ENCODE measurements at places on chromosomes 6 and 20.

DNA sequence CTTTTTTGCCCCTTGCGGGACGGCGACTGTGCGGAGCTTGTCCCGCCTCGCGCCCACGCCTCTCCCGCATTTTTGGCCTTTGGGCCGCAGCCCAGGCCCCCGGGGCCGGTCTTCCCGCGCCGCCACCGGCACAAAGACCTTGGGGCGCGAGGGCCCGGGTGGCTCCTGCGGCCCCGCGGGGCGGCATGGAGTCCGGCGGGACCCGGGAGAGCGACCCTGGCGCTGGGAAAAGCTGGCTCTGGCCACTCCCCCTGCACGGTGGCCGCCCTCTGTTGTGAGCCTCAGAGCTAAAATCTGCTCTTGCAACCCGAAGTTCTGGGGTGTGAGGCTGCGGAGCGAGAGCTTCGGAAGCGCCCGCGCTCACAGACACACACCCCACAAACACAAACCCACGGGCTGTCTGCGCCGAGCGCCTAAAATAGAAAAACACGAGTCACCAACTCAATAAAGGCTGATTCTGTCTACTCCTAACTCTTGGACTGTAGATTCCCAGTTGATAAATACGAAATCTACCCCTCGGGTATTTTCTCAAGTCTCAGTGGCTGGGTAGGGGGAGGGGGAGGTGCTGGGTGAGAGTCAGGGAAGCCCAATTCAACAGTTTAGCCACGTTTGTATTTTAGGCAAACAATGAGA, 496 bp upstream of the BEND3 start:
- DNase-seq = peak; percentile 40

DNA sequence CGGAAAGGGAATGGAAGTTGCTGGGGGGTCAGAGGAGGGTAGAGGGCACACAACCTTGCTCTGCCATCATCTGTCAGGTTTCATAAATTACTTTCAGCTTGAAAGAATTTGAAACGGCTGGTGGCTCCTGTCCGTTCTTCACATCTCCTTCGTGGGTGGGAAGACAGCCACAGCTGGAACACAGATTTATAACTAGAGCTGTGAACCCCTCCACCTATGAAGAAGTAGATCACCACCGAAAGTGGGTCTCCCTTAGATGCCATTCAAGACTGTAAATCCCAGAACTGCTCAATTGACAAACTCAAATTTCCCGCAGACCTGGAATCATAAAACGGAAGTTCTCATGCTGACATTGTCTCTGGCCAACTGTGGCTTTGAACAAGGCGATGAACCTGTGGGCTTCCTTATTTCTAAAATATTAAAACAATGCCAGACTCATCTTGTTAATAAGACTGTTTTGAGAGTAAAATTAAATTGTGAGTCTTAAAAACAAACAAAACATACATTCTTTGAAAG, 65.3 kb downstream of the BTBD3 start:
- DNase-seq = no peak

DNA sequence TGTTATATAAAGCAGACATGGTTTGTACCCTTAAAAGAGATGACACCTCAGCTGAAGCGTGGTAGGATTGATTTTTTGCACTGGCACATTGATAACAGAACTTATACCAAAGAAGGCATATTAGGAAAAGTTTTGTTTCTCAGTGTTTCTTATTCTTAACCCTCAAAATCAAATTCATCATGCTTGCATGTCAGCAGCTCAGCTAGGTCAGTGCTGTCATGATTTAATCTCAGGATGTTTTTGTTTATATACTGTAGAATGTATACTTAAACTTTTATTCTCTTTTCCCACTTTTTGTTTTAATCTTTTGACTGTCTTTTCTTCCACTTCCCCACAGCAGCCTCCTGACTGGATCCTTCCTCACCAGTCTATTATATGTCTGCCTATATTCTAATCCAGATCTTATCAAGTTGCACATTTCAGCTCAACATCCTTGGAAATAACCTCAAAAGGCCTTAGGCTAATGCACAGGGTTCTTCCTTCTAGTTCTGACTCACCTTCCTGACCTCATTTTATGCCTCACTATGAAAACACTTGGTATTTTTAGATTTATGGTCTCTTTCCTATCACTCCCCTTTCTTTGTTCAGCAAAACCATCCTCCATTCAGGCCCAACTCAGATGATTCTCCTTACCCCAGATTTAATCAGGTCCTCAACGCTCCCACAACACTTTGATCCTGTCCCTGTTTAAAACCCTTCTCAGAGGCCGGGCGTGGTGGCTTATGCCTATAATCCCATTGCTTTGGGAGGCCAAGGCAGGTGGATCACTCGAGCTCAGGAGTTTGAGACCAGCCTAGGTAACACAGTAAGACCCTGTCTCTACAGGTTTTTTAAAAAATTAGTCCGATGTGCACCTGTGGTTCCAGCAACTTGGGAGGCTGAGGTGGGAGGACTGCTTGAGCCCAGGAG, 7.2 kb downstream of the HEBP2 start:
- DNase-seq = no peak

DNA sequence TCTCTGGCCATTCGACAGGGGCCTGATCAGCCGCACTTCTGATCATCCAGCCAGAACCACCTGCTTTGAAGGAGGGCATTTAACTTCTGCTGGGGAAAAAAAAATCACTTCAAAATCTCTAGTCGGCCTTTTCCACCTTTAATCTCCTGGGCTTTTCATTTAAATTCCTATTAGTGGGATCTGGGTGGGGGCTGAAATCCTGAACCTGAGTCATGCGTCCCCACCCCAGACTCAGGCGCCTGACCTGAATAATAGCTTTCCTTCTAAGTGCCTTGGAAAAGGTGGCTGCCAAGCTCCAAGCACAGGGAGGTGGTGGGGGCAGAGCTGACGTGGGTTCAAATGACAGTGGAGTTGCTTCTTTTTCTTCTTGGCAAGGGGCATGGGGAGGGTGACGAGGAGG, 246.0 kb upstream of the EXOC2 start:
- DNase-seq = no peak

DNA sequence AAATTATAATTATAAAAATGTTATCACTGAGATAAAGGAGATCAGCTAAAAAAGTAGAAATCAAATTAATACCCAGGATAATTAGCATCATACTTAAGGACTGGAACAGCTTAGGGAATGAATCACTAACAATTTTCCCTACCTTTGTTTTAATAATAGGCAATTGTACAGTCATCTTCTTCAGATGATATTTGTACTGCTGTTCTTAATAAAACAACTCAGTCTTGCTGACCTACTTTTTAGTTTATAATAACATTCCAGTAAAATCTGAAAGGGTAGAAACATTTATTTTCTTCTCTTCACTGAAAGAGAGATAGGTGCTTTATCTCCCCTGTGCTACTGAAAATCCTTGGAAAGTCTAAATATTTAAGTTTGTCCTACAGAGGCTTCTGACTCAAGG, 271.2 kb upstream of the THEMIS start:
- no peak for DNase-seq

- no peak for DNase-seq
Observed at GRCh38 chr6:32954986-32955802, 2.3 kb upstream of the HLA-DMA start.

GRCh38 chr6:130407032-130407431, 41.2 kb downstream of the TMEM200A start:
- no peak for DNase-seq

GRCh38 chr20:22402550-22402949, 181.8 kb downstream of the FOXA2 start:
- DNase-seq = no peak

DNA sequence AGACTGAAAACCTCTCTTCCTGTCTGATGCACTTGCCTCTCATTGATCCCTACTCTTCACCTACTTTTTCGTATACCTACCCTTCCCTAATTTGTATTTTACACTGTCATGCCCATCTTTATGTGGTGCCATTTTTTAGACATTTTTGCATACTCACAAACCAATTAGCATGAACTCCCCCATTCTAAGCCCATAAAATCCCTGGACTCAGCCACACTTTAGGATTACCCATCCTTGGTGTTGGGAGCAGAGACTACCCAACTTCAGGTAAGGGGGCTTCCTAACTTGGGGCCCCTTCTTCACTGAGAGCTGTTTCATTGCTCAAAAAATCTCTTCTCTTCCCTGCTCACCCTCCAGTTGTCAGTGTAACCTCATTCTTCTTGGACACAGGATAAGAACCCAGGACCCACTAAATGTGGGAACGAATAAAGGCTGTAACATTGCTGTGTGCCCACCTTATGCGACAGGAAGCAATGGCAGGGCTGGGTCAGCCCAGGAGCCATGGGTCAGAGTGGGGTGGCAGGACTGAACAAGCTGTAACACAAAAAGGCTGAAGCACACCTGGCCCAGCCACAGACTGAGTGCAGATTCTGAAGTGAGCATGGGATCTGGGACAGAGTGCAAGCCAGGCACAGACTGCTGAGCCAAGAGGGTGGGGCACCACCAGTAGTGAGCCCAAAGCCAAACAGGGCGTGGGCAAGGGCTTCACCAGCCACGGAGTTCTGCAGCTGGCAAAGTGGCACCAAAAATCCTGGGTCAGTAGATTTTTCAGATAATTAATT, 789.1 kb upstream of the HS3ST5 start:
- DNase-seq = no peak

DNA sequence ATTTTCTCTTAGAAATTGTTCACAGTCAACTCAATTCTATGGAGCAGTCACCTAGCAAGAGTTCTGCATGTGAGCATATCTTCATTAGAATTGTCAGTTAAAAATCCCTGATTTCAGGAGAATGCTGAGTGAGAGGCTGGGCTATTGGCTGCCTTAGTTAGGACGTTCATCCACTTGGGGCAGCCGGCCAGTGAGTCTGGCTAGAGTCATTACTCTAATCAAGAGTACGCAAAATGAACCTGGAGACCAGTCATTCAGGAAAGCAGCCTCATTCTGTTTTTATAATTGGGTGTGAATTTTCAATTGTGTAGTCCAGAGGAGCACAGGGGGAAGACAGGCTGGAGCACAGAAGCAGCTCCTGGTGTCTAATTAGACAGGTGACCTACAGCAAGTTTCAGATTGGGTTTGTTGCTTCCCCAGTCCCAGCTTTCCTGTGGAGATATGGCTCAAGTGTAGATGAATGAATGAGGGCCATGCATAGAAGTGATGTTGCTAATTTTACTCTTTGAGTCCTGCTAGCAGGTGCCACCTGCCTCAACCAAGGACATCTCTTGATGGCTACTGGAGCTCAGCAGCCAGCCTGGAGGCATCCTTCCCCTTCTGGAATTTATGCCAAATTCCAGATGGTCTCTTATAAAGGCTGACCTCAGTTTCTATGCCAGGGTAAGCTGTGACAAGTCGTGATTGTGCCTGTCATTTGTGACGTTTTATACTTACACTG, 265.7 kb downstream of the NKAIN2 start:
- DNase-seq = no peak

DNA sequence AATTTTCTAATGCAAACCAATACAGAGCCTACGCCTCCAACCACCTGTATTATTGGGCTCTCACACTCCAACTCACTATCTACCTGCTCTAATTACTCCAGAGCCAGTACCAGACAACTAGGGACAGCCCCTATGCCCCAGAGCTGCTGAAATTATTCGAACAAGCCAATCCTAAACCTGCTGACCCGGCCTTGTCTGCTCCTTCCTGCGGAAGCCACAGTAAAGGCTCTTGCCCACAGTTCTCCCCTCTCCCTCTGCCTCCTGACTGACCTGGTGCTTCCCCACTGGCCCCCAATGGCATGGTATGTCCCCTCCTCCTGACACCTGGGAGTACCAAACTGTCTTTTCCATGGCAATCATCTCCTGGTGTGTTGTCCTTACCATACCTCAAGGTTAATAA, 4.1 kb upstream of the TOX2 start:
- DNase-seq = no peak

- no peak for DNase-seq
Observed at GRCh38 chr6:81896525-81897503, 144.3 kb upstream of the TENT5A start.

GRCh38 chr6:100549406-100550167, 84.9 kb upstream of the SIM1 start:
- DNase-seq = no peak

DNA sequence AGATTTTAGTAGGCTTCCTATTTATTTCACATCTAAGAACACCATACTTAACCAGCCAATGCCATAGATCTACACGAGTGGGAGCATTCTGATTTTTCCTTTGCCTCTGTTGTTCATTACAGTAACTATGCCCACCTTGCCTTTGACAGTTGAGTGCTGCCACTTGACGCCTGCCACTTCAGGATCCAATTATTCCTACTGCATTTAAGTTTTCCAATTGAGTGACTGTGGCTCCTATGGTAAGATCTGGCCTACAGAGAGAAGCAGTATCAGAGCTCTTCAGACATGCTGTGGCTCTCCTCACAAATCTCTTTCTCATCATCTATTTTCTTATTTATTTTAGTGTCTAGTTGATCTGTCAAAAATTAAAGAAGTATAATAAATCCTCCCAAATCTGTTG, 403.0 kb upstream of the SPTLC3 start:
- no peak for DNase-seq

DNA sequence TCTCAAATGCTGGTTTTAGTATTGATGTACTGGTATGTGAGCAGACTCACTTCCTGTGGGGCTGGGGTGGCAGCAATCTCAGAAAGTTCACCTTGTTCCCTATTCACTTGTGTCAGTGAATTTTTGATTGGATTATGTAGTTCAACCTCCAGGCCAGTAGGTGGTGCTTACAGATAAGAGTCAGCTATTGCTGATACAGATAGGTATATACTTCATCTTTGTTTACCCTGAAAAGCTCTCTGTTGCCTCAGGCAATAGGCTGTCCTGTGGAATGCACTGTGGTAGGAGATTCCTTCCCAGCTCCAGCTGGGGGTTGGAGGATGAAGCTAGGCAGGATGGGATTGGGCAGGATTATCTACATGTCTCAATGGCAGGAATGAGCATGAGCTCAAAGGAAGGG, 851.2 kb upstream of the EYS start:
- no peak for DNase-seq

- DNase-seq = no peak
Observed at GRCh38 chr20:41139227-41140093, 2.1 kb downstream of the PLCG1 start.

DNA sequence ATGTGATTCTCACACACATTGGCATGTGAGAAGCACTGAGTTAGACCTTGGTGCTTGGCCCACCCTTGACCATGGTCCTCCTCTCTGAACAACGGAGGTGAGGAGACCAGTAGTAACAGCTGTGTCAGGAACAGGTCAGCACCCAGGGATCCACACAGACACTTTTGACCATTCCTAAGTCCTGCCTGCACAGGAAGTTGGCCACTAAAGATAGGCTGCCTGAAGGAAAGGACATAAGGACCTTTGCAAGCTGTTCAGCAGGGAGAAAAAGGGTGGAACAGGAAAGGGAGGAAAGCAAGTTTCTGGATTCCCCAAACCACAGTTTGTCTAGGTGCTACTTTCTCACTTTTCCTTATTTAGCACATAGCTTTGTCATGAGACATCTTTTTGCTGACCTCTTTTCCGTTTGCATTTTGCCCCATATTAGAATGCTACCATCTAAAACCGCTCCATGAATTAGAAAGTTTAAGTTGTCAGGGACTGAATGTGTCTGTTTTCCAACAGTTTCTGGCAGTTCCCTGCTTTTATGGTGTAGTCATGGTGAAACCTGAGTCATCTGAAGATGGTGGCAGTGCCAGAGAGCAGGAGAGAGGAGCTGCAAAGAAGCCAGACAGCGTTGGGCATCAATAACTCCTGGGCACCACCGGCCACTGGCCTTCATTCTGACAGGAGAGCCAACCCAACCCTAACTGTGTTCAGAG, 1.1 kb upstream of the CD109 start:
- DNase-seq = no peak
